Ecto neural progenitor cell (in vitro differentiated cells): ENCODE measurements at places on chromosomes 2 and 18.

DNA sequence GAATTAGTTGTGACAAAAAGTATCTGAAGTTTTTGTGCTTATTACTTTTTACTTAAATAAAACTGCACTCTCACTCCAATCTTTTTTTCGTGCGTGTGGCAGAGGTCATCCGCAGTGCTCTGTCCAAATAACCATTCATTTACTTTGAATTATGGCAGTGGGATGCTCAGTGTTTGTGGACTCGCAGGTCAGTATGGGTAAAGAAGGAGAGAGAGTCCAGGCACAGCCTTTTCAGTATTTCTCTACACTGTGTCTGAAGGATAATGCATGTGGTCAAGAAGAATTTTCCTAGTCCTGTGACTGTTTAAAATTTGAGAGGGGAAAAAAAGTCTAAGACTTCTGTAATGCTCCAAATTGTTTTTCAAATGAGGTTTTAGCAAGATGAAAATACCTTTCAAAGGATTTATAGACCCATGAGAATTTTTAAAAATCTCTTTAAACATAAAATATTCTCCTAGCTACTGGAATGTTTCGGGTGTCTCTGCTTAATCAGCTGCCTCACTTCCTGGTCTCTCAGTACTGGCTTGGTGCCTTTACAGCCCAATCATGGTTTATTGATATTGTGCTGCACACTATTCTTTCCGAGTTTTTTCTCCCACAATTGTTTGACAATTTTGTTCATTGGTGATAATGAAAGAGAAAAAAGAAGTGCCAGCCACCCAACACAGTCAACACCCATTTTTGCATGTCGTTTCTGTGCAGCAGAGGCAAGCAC is 453.2 kb downstream of the PTPRM start:
- no peak for DNase-seq

- DNase-seq, result no peak
Measured at GRCh38 chr18:34108206-34108605, 116.5 kb downstream of the NOL4 start.

GRCh38 chr18:48922801-48923730 is 27.7 kb downstream of the SMAD7 start:
- DNase-seq, result no peak

DNA sequence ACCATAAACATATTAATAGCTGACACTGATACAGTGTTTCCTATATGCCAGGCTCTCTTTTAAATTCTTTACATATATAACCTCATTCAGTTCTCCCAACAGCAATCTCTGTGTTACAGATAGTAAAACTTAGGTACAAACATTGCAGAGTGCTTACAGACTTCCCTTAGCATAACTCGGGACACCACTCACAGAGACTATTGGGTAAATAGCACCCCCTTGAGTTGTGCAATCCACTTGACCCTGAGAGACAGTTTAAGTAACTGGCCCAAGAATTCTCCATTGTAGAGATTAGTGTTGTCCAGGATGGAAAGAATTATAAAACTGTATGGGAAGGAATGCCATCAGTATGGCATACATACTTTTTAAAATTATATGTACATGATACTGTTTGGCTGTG is 110.1 kb downstream of the POLE4 start:
- DNase-seq, result no peak

DNA sequence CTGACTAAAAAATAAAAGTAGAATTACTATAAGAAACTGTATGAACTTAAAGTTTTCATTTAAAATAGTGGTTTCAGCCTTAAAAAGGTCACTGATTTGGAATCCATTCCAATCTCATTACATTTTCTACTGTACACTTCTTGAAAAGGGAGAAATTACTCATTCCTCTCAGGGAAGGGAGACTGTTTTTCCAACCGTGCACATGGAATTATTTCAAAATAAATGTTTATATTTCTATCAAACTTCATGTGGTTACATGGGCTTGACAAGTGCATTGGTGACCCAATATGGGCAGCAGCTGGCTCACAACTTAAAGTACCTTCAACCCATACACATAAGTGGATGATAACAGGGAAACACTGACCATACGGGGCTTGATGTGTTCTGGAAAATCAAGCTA is 324.5 kb upstream of the THUMPD2 start:
- no peak for DNase-seq

- DNase-seq, result no peak
Measured at GRCh38 chr2:176178038-176178756, 10.3 kb upstream of the HOXD1 start.

GRCh38 chr18:43372773-43373172 is 95.5 kb upstream of the SYT4 start:
- DNase-seq, result no peak
